ENCODE measurements at places on chromosomes 4 and X.

- DNase-seq, result no peak
Measured at GRCh38 chrX:44105228-44105913, 132.2 kb upstream of the NDP start.

DNA sequence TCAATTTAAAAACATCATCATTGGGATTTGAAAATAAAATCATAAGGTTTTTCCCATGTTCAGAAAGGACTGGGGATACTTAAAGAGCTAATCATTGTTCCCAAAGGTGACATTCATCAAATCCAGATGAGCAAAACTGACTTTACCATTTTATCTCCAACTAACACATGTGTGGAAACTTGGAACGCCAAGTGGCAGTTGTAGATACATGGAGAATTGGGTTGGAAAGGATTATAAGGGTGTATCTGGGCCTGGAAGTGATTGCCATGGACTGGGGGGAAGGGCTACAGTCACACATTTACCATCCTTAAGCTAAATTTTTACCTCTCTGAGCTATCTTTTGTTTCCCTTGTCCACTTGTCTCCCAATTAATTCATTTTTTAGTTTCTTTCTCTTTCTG, 203.4 kb downstream of the SLC39A8 start:
- no peak for DNase-seq

- DNase-seq, result no peak
Measured at GRCh38 chr4:105558277-105558676, 5.9 kb downstream of the ARHGEF38 start.

GRCh38 chrX:30865015-30865414, 24.0 kb downstream of the TAB3 start:
- DNase-seq, result no peak

DNA sequence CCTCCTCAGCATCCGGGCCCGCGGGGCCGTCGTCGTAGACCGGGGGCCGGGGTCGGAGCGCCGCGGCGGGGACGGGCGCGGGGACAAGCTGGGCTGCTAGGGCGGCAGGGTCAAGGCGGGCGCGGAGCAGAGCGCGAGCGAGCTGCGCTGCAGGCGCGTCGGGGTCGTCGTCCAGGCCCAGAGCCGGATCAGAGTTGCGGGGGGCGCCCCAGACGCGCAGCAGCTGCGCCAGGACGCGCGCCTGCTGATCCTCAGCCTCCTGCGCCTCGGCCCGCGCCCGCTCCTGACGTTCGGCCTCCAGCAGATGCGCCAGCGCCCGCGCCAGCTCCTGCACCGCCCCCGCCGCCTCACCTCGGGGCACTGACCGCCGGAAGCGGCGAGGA, 3.5 kb downstream of the PCSK1N start:
- DNase-seq, result no peak

GRCh38 chrX:69028761-69029120, 136.5 kb downstream of the PJA1 start:
- DNase-seq, result no peak

- no peak for DNase-seq
Measured at GRCh38 chr4:128337863-128338262, 50.2 kb upstream of the PGRMC2 start.

- no peak for DNase-seq
Measured at GRCh38 chr4:6633091-6633906, 7.2 kb upstream of the MRFAP1 start.

DNA sequence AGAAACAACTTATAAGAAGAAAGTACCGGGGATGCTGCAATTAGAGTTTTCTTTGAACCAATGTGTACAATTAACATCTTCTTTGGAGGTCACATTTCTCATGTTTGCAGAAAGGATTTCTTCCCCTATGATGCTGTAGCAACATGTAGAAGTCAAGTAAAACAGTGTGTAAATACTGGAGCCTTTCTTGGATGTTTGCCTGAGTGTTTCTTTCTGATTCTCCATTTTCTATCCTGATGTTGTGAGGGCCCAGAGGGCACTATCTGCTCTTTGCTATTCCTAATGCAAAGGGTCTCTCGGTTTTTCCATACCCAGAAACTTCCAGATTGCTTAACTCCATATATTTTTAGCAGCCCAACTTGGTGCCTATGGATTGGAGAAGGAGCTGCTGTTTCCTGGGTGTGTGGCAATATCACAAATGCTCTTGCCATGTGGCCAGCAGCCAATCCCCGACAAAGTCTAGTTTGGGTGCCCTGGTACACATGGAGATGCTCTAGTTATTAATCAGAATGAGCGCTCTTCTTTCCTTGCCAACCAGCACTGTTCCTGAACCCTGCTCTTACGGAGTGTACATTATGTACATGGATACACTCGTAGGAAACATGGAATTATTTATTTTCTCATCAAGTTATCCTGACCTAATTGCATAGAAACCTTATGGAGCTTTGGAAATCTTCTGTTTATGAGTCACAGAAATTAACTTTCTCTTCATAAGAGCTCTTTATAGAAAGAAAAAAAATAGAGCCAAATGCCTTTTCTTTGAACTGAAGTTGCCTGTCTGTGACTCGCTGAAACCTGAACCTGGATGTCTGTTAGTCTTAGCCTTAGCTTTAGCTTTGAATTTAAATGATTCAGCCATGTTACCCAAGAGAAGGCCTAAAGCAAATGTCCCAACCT, 67.0 kb upstream of the GPC4 start:
- no peak for DNase-seq

GRCh38 chr4:2944586-2945526, 18.4 kb downstream of the NOP14 start:
- no peak for DNase-seq

DNA sequence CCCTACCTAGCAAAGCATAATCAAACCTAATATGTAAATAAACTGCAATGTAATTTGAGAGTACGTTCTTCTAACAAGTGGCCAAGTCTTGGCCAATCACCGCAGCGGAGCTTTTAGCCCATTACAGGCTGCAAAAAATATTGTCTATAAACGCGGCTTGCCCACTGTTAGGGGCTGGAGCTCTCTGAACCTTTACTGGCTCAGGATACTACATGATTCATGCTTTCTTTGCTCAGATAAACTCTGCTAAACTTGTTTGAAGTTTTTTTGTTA, 990 bp upstream of the HADH start:
- DNase-seq, result no peak

GRCh38 chr4:116551806-116552205, 533.6 kb downstream of the TRAM1L1 start:
- DNase-seq, result no peak

DNA sequence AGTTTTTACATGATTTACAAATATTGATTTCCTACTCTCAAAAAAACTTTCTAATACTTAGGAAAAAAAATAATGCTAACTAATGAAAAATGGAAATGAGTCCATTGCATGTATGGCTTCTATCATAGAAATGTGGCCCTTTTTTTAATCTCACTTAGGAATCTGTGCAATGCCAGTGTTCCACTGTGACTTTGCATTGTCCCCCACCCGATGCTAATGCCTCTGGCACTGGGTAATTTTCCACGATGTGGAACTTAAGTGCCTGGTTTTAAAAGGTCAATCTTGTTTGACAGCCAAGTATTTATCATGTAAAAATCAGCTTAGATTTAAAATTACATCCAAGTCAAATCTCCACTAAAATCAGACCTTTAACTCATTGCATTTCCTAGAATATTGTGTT, 53.1 kb downstream of the SPATA4 start:
- DNase-seq, result no peak

- DNase-seq, result no peak
Measured at GRCh38 chr4:12499693-12500092, 984.4 kb downstream of the RAB28 start.

- DNase-seq, result no peak
Measured at GRCh38 chr4:26937139-26937538, 76.5 kb downstream of the STIM2 start.

GRCh38 chrX:94045724-94046123, 371.7 kb downstream of the FAM133A start:
- DNase-seq, result no peak

- no peak for DNase-seq
Measured at GRCh38 chr4:64330143-64330542, 79.1 kb downstream of the TECRL start.

- no peak for DNase-seq
Measured at GRCh38 chr4:155944516-155944915, 9.2 kb downstream of the CTSO start.

DNA sequence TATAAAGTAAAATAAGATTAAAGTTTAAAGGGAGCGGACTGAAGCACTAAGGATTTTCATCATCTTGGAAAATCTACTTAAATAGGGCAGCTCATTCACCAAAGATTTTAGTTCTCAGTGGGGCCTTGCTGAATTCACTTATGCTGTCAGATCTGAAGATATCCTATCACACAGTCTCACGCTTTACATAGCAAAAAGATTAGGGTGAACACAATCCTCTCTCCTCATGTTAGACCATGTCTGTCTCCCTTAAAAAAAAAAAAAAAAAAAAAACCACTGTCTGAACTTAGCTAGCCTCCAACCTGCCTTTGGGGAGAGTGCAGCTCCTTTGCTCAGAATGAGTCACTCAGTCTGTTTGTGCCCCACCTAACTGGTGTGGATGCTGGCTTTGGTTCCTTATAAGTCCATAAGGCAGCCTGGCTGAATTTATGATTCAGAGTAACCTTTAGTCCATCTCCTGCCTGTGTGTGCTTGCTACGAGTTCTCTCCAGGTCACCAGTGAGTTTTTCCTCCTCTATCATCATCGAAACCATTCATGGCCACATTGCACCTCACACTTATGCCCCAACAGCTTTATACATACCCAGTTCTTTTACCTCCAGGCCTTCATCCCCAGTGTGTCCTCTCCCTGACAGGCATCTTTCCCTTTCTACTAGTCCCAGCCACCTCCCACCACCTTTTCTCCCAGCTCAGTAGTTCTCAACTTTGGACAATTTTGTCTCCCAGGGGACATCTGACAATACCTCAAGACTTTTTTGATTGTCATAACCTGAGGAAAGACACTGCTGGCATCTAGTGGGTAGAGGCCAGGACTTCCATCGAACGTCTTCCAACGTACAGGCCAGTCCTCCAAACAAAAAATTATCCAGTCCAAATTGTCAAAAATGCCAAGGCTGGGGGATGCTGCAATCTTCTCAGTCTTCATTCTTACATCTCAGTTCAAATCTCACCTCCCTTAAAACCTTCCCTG, 220.7 kb upstream of the EMCN start:
- DNase-seq, result no peak

DNA sequence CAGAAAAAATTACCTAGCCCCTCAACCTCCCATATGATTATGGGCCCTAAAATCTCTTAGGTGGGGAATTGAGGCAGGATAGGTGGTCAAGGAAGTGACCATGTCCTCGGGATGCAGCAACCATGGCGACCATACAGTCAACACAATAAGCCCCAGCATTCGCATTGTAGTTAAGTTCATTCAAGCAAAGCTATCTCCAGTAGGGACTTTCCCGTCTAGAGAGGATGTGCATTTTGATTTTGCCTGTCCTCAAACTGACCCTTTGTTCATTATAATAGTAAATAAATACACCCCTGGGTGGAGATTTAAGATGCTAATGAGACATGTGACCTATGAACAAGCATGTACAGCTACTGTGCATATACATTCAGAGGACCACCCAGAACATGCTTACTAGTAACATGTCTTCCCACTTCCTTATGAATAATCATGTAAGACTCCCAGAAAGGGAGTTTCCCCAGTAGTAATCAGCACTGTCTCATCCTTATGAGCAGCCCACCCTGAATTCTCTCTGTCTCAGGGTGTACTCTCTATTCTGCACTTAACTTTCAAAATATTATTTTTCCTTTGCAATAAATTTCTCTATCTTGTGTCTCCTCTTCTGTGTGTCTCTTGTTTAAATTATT, 74.3 kb downstream of the NUDT11 start:
- no peak for DNase-seq

DNA sequence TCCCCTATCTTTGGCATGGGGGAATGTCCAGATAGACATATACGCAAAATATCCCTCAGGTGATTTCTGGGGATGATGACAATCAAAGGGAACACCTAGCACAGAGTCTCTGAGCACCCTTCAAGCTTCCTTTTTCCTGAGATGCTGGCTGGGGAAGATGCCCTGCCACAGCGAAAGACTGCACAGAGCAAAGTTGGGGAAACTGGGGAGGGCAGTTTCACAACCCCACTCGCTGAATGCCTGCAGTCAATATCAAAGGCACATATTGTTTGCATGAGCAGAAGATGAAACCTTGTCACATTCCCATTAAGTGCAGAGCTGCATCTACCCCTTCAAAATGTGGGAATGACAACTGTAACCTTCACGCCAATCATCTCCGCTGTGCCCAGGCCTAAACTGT, 2.6 kb downstream of the GPC4 start:
- DNase-seq, result no peak

DNA sequence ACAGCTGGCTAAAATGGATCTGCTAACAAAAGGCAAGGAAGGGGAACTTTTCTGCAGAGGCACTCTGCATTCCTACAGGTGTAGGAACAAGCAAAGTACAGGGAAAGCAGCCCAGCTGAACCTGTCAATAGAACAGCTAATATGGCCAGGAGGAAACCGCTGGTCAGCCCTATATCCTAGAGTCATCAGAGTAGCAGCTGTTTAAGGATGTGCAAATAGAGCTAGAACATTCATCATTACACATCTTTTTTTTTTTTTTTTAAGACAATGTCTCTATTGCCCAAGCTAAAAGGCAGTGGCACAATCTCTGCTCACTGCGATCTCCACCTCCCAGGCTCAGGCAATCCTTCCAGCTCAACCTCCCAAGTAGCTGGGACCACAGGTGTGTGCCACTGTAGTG, 163.0 kb downstream of the BTC start:
- no peak for DNase-seq

DNA sequence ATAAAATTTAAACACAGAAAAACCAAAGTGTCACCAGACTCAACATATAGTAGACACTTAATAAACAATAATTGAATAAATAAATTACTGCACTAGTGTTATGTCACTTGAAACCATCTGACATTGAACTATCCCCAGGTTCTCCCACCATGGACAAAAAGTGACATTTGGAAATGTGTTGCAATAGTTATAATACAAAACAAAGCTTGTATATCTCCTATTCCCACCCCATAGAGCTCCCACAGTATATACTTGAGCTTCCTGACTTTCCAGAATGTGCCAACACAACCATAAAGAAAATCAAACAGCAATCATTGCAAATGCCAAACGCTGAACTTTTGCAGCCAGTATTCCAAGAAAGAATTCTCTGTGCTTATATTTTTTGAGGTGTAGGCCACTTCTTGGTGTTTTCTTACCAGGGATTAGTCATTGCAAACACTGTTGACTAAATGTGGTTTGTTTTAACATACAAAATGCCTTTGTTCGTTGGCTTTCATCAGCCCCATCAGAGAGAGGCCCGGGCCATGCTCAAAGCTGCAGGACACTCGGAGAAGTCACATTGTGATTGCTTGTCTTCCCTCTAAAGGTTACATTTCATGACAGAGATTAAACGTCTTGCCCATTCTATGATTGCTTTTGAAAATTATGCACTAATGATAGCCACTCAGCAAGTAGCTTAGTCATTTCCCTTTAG, 33.8 kb downstream of the PPARGC1A start:
- no peak for DNase-seq

GRCh38 chrX:71638409-71638808, 20.1 kb upstream of the CXCR3 start:
- DNase-seq, result no peak

GRCh38 chr4:71259280-71259679, 79.5 kb upstream of the SLC4A4 start:
- DNase-seq, result peak; percentile 2

GRCh38 chr4:65014078-65014477, 604.8 kb upstream of the TECRL start:
- no peak for DNase-seq

- no peak for DNase-seq
Measured at GRCh38 chr4:71026086-71026485, 32.6 kb downstream of the DCK start.

- no peak for DNase-seq
Measured at GRCh38 chr4:145935253-145936141, 3.1 kb downstream of the ZNF827 start.
